ENCODE measurements at places on chromosomes 11 and 22.

- no peak for DNase-seq
These were observed 2.5 kb downstream of the SMIM35 start for GRCh38 chr11:118084247-118084646.

- no peak for DNase-seq
These were observed 84.4 kb downstream of the TP53I11 start for GRCh38 chr11:44866286-44866685.

DNA sequence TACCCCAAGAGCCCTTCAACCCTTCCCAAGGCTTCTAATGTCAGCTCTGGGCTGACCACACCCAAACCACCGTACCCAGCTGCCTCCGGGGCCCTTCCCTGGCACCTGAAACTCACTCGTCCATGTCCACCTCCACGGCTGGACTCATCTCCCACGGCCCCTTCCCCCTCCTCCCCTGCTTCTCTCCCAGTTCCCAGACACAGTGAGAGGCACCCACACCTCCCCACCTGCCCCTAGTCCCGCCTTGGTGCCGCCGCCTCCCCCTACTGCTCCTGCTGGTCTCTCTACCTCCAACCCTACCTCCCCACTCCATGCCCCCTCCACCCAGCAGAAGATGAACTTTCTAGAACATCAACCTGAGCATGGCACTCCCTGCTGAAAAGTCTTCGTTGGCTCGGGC is 39.5 kb downstream of the ELFN2 start:
- no peak for DNase-seq

DNA sequence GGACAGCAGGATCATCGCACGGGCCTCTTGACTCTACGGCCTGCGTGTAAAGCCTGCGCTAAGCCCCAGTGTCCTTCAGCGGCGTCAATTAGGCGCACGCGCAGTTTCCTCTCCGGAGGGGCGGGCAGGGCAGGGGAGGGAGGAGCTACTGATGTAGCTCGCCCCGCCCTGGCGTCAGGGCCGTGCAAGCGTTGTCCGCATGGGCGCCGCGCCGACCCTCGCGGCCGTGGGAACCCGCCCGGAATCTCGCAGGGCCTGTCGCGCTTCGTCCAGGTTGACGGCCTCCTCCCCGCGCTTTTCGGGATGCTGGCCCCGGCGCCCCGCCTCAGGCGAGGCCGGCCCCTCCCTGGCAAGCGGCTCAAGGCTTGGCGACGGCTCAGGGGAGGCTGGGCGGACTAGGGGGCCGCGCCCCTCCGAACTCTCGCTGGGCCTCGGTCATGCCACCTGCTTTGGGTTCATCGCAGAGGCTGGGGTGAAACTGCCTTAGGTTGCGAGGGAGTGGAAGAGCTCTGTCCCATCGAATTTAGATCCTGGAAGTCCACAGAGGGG is 61.1 kb downstream of the ST3GAL4 start:
- DNase-seq, result peak; percentile 92

DNA sequence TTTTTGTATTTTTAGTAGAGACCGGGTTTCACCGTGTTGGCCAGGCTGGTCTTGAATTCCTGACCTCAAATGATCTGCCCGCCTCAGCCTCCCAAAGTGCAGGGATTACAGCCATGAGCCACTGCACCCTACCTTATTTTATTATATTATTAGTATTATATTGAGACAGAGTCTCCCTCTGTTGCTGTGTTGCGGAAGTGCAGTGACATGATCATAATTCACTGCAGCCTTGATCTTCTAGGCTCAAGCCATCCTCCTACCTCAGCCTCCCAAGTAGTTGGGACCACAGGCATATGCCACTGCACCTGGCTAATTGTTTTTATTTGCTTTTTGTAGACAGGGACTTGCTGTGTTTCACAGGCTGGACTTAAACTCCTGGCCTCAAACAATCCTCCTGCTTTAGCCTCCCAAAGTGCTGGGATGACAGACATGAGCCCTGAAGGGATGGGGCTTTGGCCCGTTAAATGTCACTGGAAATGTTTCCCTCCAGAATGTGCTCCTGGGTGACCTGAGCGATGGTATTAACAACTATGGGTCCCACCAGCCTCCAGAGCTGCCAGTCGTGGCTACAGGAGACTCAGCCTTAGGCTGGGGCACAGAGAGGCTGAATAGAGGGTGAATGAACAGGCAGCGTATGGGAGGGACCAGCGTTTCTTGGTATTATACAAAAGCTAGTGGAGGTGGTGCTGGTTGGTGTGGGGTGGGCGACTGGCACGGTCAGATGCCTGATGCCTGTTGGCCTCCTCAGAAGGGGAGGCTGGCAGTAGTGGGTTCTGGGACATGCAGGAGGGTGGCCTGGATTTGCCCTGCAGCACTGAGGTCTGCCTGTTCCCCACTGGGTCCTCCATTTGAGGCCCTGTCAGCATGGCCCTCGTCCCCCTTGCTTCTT is 7.3 kb downstream of the TANGO2 start:
- DNase-seq, result no peak

- no peak for DNase-seq
These were observed 276.6 kb downstream of the FAT3 start for GRCh38 chr11:92501066-92501739.

DNA sequence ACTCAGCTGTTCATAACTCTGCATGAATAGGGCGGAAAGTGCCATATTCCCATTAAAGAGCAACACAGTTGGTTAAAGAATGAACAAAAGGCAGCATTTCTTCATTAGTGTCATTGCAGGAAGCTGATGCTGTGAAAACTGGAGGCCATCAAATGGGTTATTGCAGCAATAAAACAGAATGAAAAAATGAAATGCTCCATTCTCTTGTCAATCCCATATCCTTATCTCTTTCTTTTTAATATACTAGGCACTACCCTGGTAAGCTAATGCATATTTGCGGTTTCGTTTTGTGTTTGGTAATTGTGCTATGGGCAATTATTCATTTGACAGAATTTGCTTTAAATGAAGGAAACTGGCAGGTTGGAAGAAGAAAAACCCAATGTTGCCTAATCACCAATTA is 25.3 kb downstream of the C11orf71 start:
- no peak for DNase-seq

DNA sequence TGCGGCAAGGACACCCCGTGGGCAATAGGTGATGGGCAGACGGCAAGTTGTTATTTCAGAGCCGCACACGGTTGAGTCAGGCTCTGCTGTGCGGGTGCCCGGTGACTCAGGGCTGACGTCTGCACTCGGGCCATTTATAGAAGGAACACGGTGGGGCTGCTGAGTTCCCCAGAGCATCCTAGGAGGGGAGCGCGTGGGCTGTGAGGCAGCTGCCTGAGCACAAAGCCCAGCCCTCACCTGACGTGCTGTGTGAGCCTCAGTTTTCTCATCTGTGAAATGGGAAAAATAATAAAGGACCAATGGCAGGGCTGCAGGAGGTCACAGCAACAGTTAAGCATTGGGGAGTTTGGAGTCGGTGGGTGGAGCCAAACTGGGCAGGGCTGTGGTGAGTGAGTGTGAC is 11.3 kb upstream of the RHOD start:
- no peak for DNase-seq

DNA sequence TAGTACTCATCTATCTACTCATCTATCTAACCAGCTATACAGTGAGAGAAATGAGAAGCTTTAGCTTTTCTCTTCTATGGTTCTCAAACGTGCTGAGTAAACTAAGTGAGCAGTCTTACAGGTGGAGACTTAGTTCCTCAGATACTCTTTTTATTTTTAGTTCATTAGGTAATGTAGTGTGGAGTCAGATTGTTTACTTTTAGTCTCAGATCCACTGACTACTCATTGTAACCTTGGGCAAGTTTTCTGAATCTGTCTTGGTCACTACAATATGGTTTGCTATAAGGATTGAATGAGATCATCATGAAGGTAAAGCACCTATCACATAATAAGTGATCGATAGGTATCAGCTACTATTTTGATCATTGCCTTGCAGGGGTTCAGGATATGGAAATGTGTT is 160.1 kb downstream of the RAB38 start:
- DNase-seq, result no peak

GRCh38 chr11:95371153-95371552 is 140.2 kb upstream of the SESN3 start:
- no peak for DNase-seq

DNA sequence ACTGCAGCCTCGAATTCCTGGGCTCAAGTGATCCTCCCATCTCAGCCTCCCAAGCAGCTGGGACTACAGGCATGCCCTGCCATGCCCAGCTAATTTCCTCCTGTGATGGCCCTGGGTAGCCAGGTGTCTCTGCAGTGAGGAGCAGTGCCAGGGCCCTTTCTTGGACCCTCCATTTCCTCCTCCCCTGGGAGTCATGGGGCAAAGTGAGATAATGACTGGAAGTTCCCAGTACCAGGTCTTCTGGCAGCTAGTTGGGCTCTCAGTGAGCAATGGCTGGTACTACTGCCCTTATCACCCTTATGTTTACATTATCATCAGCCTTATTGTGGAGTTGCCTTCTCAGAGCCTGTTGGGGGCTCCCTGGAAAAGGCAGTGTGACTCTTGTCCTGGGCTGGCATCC is 17.6 kb downstream of the DAGLA start:
- DNase-seq, result no peak

DNA sequence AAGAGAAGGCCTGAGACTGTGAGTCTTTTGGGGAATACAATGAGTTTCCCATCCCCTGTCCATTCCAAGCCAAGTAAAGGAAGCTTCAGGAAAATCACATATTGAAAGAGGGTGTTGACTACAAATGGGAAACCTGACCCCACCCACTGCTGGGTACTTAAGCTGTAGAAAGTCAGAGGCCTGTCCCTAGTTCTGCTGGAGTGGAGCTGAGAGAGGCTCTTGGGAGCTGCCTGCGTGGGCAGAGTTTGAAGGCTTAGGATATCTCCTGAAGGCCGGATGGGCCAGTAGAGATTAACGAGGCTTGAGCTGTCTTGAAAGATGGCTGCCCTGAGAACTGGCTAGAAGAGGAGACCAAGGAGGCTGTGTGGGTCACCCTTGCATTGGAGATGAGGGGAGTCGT is 176.2 kb upstream of the NECTIN1 start:
- DNase-seq, result no peak

DNA sequence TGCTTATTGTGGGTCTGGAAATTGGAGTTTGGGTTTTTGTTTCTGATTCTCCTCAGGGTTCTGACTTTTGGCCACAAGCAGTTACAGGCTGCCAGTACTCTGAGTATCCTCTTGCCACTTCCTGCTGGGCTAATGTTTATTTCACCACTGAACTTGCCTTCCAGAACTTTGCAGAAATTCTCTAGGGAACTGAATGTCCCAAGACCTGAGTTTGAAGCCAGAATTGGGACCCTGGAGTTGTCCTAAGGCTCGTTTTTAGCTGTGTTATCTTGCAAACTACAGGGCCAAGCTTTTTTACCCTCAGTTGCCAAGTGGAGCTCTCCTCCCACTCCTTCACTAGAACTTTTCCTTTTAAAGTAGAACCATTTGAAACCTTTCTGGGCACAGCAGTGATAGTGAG is 89.9 kb downstream of the FAT3 start:
- DNase-seq, result no peak

GRCh38 chr11:61162092-61162941 is 1.1 kb upstream of the VPS37C start:
- DNase-seq, result no peak

DNA sequence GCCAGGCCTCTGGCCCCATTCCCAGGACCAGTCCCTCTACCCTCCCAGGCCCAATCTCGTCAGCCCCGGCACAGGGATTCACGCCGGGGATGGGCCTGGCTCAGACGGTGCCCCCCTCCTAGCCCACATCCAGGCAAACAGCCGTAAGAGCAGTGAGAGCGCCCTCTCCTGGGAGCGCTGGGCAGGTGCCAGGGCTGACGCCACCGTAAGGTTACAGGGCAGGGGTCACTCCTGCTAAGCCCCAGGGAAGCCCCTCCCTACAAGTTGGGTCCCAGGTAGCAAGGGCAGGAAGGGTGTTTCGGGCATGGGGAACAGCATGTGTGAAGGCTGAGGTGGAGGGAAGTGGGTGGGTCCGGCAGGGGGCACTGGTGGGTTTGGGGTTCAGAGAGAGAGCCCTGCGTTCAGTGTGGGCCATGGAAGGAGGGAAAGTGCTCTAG is 19.2 kb upstream of the PPARA start:
- no peak for DNase-seq

- DNase-seq, result peak; percentile 67
These were observed 13.2 kb upstream of the MPZL2 start for GRCh38 chr11:118277312-118277711.

GRCh38 chr11:8006349-8006977 is 19.3 kb downstream of the EIF3F start:
- DNase-seq, result peak; percentile 72

- DNase-seq, result no peak
These were observed 577 bp upstream of the DKK3 start for GRCh38 chr11:12008790-12009616.

GRCh38 chr11:131385763-131386390 is 15.5 kb downstream of the NTM start:
- DNase-seq, result no peak

- DNase-seq, result no peak
These were observed 14.3 kb downstream of the NPTXR start for GRCh38 chr22:38829485-38829884.

DNA sequence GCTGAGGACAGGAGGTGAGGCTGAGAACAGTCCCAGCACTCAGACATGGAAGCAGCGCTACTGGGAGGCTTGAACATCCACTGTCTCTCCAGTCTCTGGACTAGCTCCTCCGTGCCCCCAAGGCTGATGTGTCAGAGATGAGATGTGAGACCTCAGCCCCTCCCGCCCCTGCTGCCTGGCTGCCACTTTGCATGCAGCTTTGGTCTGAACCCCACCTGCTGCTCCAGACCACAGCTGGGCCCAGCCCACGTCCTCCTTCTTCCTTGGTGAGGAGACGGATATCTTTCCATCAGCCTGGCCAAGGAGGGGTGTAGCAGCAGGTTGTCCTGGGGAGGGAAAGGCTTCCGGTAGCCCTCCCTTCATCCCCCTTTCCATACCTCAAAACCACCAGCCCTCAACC is 148.0 kb upstream of the B3GAT1 start:
- DNase-seq, result peak; percentile 37

DNA sequence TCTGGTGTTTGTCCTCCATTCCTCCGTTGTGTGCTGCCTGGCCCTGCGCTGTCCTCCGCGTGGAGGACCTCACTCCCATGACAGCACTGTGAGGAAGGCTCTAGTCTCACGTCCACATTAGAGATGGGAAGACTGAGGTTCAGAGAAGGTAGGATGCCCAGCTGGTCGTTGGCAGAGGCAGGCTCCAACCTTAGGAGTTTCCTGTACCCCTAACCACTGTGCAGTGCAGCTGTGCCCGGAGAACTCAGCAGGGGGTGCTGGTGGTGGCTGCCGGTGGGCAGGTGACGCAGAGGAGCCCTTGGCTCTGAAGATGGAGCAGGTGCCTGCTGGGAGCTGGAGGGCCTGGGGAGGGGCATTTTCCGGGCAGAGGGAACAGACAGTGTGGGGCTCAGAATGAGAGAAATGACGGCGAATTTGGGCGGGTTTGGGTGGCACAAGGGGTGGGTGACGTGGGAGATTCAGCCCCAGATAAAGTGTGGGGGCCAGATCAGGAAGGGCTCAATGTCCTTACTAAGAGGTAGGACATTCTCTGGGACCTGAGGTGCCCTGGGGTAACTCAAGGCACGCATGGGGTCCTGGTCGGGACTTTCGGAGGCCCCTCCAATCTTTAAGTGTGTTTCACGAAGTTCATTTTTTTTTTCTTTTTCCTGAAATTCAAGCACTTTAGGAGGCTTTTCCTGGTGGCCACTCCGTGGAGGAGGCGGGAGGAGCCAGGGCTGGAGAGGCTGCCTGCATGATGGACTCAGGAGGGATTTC is 535.0 kb downstream of the TBC1D22A start:
- DNase-seq, result peak; percentile 31

- DNase-seq, result no peak
These were observed 12.6 kb downstream of the C22orf23 start for GRCh38 chr22:37940698-37941376.

All from ureter (tissue), 1 donor.